ENCODE measurements at places on chromosomes 4 and X.

DNA sequence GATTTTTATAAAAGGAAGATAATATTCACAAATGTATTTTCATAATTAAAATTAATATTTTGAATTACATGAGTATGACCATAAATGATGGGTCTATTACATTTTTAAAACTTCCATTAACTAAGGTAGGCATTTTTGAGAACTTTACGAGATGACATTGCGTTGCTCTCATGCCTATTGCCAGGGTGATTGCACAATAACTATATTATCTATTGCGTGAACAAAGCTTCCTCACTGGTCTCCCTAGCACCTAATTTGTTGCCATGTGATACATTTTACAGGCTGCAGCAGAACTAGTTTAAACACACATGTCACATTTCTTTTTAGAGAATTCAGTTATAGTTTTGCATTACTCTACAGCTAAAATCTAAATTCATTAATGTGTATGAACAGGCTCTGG is 289.7 kb upstream of the GRID2 start:
- no peak for DNase-seq

GRCh38 chr4:109432696-109433095 is 919 bp upstream of the SEC24B start:
- no peak for DNase-seq

DNA sequence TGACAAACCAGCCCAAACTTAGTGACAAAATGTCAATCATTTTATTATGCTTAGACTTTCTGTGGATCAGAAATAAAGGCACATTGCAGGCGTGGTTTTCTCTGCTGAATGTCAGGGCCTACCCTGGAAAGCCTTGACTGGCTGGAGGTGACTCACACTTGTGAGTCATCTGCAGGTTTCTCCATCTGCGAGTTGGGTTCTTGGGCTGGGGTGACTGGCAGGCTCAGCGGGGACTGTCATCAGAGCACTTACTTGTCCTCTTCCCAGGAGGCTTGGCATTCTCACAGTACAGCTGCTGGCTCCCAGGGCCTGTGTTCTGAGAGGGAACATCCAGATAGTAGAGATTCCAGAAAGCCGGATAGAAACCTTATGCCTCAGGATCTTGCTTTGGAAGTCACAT is 153.8 kb upstream of the AGA start:
- no peak for DNase-seq

- no peak for DNase-seq
Observed at GRCh38 chr4:123806056-123806455, 409.5 kb downstream of the SPRY1 start.

- no peak for DNase-seq
Observed at GRCh38 chr4:169253113-169253671, 17.6 kb downstream of the SH3RF1 start.

GRCh38 chr4:163071308-163071707 is 95.4 kb downstream of the NAF1 start:
- DNase-seq, result no peak

- no peak for DNase-seq
Observed at GRCh38 chr4:81930506-81931238, 443.1 kb downstream of the HNRNPD start.

- DNase-seq, result no peak
Observed at GRCh38 chr4:99077177-99077576, 11.4 kb downstream of the ADH5 start.

DNA sequence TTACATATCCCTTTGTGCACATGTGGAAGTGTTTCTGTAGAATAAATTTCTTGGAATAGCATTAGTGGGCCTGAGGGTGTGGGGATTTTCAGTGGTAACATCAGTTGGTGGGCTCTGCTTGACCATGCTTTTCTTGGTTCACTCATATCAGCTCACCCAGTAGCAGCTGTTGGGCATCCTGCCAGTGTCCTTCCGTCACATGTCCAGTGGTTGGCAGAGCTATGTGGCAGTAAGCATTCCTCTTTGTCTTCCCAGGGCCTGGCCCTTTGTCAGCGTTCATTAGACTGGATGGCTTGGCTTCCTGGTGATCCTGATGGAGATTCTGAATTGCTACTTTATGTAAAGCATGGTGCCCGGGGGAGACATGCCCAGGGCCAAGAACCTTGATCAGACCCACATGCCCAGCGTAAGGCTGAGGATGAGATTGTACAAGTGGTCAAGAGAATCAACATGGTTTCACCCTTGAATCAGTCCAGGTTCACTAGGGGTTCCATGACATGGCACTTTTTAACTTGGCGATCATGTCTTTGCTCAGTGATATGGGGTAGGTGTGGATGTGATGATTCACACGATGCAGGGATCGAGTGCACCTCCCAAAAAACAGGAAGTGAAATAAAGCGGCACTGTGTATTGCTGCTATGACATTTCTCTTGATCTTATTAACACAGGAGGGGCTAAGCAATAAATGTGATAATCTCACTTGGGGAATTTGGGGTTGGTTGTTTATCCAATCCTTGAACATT is 72.1 kb upstream of the IGFBP7 start:
- DNase-seq, result no peak

DNA sequence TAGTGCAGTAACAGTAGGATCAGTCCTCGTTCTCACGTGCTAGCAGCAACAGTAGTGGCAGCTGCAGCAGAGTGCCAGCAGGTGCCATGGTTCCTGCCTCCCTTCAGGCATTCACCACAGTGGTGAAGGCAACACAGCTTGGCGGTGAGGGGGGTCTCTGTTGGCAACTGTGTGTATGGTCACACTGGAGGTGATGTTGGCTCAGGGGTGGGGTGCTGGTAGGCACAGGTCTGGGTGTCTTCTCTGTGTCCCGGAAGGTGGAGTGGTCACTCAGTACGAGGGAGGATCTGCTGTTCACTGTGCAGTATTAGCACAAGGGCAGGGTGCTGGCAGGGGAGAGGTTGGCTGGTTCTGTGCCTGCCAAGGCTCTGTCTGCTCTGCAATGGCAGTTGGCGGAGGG is 671.8 kb downstream of the CCSER1 start:
- no peak for DNase-seq
